ENCODE measurements at places on chromosomes 7 and 10.

DNA sequence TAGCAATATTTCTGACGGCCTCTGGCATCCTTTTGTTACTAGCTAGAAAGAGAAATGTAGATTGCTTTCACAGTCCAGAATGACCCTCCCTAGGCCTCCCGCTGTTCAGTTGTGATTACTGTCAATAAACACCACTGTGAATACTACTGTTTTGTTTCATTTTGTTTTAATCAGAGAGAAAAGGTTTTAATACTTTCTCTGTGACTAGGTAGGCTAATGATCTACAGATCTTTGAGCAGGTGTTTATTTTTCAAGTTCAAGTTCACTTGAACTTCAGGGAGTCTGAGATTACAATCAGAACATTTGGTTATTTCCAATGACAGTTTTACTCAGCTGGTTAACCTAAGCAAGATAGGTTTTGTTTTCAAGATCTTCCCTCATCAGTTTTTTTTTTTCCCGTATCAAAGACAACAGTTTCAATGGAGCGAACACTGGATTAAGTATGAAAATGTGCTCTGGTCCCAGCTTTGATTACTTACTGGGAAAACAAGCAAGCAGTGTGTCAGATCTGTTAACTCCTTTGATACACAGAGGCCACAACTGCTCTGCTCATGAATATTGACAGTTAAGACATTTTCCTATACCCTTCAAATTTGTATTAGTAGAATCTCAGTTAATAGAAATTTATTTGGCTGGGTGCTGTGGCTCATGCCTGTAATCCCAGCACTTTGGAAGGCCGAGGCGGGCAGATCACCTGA lies 34.8 kb downstream of the VKORC1L1 start:
- no peak for DNase-seq

DNA sequence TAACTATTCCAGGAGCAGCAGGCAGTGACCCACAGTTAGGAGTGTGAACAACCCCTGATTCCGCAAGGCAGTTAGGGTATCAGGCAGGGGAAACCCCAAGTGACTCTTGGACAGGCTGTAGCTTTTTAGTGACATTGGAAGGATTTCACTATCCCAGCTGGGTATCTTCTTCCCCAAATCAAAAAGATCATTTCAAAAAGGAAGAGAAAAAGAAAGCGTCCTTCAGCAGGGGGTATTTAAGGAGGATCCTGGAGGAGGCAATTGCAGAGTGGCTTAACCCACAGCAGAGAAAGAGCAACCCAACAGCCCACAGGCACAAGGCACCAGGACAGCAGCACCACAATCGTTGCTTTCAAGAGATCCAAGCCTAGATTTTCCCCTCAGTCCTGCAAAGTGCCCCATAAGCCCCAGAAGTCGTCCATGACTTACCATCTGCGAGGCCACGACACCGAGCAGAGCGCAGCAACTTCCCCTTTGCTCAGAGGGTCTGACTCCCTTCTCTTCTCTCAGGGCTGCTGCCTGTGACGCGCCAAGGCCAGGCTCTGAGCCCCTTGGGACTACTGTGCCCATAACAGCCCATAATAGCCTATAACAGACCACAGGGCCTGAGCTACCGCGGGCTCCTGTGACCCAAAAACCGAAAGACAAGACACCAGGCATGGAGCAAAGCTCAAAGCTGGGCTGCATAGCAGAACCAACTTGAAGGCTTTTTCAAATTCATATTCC lies 19.8 kb downstream of the PIK3AP1 start:
- no peak for DNase-seq

- no peak for DNase-seq
Measured at GRCh38 chr7:92835851-92836488, 403 bp downstream of the CDK6 start.

- DNase-seq = no peak
Measured at GRCh38 chr7:95398155-95398940, 2.2 kb upstream of the PON3 start.

GRCh38 chr7:101911800-101912715 lies 94.6 kb downstream of the CUX1 start:
- no peak for DNase-seq

GRCh38 chr10:43390759-43391158 lies 18.2 kb downstream of the HNRNPF start:
- no peak for DNase-seq

GRCh38 chr7:89623018-89623672 lies 531.1 kb upstream of the STEAP1 start:
- no peak for DNase-seq

DNA sequence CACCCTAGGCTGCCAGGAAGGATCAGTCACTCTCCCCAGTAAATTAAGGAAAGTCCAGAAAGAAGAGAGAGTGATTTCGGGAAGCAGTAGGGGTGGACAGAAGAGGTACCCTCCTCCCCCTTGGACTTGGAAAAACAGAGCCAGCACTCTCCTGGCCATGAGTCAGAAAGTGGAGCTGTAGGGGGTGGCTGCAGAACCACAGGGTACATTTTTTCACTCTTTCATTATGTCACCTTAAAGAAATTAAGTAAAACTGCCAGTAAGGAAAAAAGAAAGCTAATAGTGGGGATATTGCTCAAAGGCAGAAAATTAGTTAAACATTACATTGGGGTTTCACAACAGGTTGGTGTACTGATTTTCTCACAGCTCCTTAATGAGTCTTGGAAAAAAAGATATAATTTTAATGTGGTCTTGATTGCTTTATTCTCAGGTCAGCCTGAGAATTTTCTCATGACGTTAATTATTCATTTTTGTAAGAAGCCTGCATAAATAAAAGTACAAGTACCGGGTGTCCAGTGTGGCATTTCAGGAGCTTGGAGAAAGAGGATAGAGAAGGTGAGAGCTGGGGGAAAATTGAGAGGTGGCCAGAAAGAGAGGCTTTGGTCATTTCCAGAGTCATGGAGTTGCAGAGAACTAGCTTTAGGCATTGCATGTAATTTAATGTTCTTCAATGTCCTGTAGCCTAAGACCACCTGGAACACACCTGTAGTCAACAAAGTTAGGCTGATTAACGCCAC lies 23.2 kb upstream of the AOAH start:
- DNase-seq = no peak

DNA sequence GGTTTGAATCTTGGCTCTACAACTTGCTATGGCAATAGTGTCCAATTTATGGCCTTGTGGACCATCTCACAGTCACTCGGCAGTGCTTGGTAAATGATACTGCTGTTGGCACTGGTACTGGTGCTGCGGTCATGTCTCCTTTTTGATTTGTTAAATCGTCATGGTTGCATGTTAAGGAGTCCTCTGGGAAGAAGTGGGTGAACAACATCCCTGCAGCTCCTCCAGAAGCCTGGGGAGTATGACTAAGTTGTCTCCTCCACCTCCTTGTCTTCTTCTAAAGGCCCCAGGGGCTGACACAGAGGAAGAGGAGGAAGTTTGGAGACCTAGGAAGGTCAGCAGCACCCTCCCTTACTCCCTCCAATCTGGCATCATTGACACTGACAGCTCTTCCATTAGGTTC lies 8.5 kb downstream of the ITPRIP start:
- no peak for DNase-seq

DNA sequence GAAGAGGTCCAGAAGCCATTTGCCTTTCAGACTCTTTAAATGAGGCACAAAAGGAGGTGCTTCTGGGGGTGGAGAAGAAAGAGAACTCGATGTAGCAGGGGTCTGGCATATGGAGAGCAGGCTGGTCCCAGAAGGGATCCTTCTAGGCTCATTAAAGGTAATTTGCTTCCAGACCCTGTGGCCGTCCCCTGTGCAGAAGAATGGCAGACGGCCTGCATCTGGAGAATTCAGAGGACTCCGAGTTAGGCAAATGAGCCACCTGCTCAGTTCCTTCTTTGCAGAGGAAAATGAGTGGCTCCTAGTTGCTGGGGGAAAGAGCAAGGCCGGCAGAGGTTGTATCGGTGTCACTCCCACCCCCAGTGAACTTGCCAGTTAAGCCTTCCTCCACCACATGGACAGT lies 73.8 kb upstream of the FAM180A start:
- DNase-seq = no peak

- no peak for DNase-seq
Measured at GRCh38 chr10:5040010-5040673, 36.5 kb upstream of the AKR1C2 start.

DNA sequence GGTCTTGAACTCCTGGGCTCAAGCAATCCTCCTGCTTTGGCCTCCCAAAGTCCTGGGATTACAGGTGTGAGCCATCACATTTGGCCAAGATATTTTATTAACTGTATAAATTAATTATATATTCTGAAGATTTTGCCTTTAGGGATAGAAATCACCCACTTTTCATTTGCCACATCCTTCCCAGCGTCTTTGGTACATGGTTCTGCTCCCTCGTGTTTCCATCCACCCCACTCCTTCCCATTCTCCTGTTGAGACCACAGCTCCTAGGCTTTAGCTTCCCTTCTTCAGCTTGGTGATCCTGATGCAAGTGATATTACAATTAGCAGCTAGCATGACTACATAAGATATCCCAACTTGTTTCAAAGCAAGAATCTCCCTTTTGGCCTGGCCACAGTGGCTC lies 8.4 kb downstream of the CPA1 start:
- no peak for DNase-seq

Measured in stimulated activated CD8-positive, alpha-beta memory T cell treated with anti-CD3 and anti-CD28 coated beads, Interleukin-2, amount 100 ng/mL, for 1 hour (primary cell).